Motor neuron (in vitro differentiated cells): ENCODE measurements at places on chromosomes 5 and 9.

DNA sequence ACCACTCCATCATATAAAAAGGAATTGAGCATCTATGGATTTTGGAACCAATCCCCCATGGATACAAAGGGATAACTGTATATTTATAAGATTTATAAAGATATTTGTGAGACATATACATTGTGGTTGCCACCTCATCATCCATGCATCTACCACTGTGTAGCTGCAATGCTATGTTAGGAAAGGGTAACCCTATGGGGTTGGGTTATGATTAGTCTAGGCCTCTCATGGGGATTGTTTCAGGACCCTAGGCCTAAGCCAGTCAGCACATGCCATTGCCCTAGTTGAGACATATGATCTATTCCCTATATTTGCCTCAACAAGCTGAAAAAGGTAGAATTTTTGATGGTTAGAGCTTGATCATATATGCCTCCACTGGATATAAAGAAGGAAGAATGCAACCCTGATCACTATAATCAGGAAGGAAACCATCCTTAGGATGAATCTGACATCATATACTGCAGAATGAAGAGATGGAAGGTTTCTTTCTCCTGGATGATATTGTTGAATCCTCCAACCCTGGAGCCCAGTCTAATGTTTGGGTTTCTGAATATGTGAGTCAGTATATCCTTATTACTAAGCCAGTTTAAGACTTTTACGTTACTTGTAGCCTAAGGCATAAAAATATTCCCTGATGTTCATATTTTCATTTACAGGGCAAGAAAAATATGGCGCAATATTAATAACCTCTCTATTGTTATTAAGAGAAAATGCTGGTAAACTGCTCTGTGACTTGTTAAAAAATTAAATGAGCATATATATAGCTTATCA is 94.2 kb downstream of the ADAMTS19 start:
- ATAC-seq = no peak

DNA sequence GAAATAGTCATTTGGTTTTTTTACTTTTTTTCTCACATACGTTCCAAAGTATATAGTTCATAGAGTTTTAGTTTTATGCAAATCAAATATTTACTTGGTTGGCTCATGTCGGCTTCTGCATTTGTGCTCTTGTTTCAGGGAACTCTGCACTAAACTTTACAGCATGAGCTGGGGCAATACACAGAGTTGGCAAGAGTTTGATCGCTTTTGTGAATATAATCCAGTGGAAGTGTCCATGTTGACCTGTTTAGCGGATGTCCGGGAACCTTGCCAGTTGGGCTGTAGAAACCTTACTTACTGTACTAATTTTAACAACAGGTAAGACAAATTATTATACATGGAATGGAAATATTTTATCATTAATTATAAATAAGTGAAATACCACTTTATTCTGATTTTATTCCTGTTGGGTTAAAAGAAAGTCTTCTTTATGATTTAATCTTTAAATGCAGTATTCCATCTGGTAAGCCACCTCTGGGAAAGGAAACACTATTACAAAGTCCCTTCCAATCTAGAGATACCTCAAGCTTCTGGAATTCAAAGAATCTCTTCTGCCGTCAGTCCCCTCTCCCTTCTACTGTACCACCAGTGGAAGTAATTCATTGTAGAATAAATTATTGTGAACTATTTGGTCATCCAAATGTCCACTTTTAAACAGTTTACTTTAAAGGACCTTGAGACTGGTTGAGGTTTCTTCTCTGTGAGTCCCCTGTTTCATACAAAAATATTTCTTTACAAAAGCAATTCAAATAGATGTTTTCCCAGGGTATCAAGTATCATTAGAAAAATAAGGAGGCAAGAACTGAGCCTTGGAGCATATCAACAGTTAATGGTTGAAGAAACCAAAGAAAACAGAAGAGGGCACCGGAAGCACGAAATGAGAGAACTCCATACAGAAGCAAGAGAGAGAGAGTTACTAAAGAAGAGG is 45.2 kb upstream of the GLIPR2 start:
- ATAC-seq = peak; percentile 43

DNA sequence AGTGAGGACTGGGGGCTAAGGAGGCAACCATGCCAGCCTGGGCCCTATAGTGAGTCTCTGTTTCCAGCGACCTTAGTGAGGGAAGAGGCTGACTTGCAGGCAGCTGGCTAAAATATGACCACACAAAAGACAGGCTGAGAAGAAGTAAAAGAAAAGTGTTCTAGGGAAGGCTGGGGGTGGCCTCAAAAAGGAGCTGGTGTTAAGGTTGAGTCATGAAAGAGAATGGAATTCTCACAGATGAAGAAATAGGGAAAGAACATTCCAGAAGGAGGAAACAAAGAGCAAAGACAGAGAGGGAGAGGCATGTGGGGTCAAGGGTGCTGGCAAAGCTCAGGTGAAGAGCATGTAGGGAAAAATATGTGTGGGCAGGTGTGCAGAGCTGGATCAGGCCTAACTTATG is 302.7 kb upstream of the RFX3 start:
- ATAC-seq = no peak

DNA sequence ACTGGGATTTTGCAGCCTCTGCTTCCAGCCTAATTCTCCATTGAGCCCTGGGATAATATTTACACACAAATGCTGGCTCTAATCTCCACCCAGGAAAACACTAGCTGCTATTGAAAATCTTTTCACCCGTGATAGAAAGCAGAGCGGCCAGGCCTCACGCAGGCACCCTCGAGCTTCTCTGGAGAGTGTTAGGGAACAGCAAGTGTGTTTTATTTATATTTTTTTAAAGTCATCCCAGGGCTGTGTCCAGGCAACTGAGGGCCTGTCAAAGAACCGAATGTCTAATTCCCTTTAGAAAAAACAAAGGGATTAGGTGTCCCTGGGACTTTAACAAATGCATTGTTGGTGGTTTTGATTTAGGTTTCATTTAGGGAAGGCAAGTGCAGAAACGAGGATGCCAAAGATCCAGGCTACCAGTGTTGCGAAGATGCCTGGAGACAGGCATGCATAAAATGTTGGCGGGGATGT is 51.2 kb upstream of the SPRY4 start:
- no peak for ATAC-seq

- ATAC-seq = no peak
These were observed 85.8 kb downstream of the HINT1 start for GRCh38 chr5:131079232-131079631.

DNA sequence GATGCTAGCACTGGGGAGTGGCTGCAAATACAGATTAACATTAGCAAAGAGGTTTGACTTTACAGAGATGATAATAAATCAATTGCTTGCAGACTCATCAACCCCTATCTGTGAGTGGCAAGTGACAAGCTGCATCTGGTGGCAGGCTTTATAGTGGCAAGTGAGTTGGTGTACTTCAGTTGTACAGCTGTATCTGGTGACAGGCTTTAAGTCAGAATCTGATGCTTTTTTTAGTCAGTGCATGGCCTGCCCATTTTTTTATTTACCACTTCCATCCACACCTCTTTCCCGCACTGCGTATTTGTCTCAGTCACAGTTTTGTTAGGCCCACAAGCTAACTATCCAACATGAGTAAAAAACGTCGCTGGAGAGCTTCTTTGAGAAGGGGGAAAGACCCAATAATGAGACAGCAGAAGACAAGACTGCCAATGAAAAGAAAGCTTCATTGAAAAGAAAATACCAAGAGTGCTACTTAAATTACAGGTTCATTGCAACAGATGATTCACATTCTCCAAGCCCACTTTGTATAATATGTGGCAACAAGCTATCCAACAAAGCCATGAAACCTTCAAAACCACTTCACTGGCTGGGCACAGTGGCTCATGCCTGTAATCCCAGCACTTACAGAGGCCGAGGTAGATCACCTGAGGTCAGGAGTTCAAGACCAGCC is 23.1 kb downstream of the ANP32B start:
- ATAC-seq = no peak

GRCh38 chr9:124347968-124348358 is 67.3 kb downstream of the PSMB7 start:
- no peak for ATAC-seq

GRCh38 chr5:104987074-104987473 is 1424.5 kb upstream of the NUDT12 start:
- ATAC-seq = no peak

- no peak for ATAC-seq
These were observed 20.6 kb downstream of the JMY start for GRCh38 chr5:79256563-79256962.

DNA sequence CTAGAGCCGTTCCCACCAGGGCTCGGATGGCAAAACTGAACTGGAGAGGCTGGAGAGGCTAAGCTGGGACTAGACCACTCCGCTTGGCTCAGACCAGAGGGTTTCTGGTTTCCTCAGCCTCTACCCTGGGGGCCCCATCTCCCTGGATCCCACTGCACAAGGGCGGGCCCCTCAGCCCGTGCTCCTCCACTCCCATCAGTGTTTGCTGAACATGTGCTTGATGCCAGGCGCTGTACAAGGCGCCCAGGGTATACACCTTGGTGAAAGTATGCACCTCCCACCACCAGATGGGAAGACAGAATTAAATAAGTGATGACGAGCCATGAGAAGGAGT is 18.0 kb downstream of the GPX3 start:
- peak; percentile 26 for ATAC-seq

DNA sequence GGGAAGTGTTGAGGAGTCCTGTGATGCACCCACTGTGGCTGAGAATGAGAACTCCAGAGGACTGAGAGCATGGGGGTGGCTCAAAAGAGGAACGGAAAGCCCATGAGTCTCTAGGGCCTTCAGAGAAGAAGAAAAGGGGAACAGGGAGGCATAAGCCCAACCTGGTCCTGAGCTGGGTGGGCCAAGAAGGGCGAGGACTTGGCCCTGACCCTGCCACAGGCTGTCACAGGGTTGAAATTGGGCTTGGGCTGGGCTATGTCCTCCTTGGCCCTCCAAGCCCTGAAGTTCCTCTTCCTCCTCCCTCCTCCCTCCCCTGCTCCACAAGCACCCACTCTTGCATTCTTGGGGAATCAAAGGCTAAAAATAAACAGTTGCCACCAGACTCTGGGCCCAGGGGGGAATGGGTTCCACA is 49.3 kb upstream of the PPARGC1B start:
- no peak for ATAC-seq

DNA sequence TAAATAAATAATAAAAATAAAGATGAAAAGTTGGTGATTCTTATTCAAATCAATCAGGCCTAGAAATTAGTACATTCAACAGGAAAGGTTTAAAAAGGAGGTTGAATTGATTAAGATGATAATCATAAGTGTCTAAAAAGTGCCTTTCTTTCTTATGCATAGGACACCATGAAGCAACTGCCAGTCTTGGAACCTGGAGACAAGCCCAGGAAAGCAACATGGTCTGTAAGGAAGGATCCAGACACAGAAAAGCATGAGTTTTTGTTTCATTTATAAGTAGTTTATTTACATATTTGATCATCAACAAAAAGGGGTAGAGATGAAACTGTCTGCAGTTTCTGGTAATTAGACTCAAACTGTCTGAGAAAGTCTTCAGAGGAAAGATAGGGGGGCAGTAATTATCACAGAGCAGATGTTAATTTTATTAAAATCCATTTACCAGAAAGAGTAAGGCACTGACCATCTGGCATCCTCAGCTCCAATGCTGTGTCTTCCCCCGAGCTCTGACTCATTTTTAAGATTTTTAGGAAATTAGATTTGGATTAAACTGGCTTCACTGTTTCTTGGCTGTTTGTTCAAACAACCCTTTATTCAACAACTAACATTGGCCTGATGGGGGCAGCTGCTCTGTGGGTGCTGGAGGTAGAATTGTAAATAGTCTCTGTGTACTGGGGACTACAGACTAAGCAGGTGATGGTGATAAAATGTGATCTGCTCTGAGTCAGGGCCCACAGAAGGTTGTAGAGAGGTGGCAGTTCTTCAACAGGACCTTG is 2.7 kb downstream of the RABEPK start:
- ATAC-seq = no peak

DNA sequence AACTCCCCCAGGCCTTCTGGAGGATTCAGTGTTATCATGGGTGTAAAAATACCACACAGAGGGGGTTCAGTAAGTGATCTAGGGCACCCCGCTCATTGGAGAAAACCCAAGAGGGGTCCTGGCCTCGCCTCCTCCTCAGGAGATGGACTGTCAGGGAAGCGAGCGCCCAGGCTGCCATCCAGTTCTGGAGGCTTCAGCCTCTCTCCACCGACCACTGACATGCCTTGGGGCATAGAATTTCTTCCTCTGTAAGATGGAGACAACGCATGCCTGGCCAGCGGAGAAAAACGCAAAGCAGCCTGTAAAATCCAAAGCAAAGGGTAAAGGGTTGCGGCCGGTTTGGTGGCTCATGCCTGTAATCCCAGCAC is 165.4 kb downstream of the COL23A1 start:
- no peak for ATAC-seq

- no peak for ATAC-seq
These were observed 11.1 kb downstream of the PRRC2B start for GRCh38 chr9:131404987-131405386.

DNA sequence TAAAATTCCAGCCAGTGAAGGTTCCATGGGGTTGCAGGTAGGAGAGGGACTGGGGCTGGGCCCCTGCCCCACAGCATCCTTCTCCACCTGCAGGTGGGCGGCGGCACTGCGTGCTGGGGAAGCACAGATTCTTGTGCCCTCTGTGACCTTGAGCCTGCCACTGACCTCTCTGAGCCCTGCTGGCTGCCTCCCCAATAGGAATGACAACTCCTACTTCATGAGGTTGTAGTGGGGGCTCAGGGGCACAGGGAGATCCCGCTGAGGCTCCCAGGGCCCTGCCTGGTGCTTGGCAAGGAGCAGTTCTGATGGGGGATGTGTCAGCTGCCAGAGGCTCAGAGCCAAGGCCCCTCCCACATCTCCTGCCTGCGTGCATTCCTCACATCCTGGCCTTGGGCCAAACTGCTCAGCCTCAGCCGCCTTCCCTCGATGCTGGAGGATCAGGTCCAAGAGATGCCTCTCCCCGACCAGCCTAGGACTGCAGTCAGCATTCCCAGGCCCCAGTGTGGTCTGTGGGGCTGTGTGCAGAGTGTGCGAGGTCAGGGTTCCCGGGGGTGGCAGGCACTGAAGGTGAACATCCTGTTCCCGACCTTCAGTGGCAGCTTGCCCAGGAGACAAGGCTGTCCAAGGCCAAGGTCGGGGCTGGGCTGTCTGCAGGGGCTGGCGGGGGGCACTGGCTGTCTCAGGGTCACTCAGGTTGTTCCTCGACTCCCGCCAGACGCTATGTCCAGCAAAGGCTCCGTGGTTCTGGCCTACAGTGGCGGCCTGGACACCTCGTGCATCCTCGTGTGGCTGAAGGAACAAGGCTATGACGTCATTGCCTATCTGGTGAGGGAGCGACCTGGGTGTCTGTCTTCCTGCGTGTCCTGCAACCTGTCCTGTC is 7.0 kb downstream of the ASS1 start:
- ATAC-seq = peak; percentile 82

DNA sequence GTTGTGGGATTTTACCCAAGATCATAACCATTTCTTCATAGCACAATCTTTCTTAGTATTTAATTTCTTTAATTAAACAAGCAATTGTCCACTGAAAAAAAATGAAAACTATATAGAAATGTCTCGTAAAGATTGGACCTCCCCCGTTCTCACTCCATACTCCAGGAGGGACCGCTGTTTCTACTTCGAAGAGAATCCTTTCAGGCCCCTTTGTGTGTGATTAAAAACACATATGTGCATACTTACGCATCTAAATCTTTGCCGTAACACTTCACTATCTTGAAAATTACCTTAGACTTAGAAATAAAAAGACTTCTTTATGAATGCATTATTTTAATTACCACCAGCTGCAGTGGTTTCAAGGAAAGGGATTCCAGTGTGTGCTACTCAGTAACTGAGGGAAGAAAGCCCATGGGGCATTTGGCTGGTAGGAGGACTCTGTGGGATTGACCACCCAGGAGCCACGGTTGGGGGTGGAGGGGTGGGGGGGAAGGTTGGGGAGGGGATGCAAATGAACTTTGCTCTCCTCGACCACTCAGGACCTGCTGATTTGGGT is 209.1 kb downstream of the FAM114A2 start:
- peak; percentile 85 for ATAC-seq

- ATAC-seq = no peak
These were observed 27.7 kb upstream of the ZNF622 start for GRCh38 chr5:16493261-16493660.

- peak; percentile 23 for ATAC-seq
These were observed 9.0 kb upstream of the PHF2 start for GRCh38 chr9:93567271-93567959.
